Fibroblast of mammary gland (primary cell): ENCODE measurements at places on chromosomes 4 and X.

DNA sequence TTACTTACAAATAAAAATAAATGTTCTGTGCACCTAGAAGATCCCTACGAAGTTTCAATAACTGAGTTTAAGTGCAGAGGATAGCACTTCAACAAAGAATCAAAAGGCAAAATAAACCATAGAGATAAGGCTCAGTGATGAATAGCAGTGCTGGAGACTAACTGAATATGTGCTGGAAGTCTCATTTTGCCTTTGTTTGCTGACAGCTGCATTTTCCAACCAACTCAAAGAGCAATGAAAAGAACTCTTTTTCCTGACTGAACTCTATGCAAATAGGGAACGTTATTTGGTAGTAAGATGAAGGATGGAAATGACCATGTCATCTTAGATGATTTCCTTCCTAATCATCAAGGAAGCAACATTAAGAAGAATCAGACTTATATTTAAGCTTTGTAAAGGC is 32.7 kb upstream of the ADH7 start:
- DNase-seq = no peak

DNA sequence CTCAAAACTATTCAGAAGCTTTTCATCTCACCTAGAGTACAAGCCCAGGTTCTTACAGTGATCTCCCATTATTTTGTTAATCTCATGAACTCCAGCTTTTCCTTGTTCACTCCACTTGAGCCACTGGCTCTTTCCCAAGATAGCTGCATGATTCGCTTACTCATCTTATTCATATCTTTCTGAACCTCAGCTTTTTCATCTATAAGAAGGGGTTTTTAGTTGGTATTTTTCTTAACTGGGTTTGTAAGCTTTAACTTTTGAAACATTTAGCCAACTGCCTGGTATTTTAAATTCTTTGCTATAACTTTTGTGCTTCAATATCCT is 24.0 kb downstream of the GIMD1 start:
- peak; percentile 57 for DNase-seq

- DNase-seq = no peak
These were observed 4.4 kb downstream of the SOX3 start for GRCh38 chrX:140500441-140500840.

GRCh38 chr4:1043651-1044468 is 32.4 kb downstream of the FGFRL1 start:
- peak; percentile 100 for DNase-seq

DNA sequence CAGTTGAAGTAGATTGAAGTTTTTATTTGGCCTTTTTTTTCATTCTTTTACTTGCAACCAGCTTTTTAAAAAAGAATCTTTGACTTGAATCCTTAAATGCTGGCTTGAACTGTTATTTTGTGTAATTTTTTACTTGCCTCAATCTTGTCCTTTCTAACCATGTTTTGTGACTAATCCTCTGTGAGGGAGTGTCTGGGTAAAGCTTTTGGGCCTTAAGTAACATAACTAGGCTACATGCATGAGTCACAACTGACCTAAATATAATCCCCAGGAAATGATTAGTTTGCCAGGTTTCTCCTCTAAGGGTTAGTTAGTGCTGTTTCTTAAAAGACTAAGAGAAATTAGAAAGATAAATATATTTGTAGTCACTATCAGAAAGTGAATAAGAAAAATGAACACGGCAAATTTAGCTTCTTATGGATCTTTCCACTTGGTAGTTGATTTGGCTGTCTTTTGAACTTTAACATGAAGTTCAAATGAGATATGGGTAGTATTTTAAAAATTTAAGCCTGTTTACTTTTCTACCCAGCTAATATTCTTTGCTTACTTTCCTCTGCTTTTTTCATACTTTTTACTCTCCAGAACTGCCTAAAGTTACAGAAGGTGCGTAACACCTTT is 13.0 kb downstream of the EXOC1 start:
- DNase-seq = peak; percentile 97

- DNase-seq = peak; percentile 86
These were observed 38.8 kb upstream of the IGFBP7 start for GRCh38 chr4:57148831-57149505.

DNA sequence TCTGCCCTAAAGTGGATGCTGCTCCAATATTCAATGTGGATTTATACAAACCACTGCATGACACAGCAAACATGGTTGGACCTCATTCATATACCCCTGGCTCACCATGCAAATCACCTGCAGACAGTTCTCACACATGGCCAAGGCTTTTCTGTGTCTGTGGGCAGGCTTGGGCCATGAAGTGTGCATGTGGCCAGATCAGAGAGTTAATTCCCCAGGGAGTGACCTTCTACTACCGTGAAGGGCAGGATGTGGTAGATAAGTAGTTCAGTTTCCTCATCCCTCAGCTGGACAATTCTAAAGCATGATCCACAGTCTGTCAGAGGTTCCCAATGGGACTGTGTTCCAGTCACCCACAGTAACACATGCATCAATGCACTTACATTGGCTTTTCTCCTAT is 24.6 kb upstream of the BCLAF3 start:
- DNase-seq = no peak

DNA sequence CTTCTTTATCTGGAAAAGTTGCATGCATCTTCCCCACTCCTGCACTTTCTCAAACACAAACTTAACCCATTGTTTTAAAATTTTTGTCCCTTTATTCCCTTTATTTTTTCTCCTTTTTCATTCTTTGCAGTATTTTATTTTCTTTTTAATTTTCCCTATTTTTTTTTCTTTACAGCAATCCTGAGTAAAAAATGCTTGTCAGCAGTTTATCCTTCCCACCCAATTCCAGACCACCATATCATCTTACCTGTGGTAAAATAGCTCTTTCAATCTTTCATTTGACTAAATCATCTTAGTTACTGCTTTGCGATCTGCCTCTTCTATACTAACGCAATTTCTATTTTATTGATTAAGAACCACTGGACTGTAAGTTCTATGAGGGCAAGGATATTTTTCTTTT is 450.5 kb downstream of the KLHL4 start:
- DNase-seq = no peak

DNA sequence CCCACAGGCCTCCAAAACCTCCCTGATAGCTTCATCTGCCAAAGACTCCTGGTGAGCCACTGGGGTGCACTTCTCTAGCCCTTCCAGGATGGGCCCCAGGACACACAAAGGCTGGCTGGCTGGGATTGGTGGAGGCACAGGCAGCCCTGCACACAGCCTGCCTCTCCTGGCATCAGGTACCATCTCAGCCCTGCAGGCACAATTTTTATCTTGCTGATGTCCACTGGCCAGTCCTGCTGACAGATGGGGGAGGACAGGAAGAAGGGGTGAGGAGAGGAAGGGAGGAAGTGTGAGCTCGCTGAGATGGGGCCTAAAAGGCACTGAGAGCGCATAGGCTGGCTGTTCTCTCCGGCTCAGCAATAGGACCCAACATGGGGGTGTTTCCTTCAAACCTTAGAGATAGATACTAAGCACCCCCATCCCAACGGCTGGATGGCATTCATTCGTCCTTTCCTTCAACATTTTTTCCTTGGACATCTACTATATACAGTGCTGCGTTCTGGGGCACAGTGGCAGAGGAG is 92.7 kb downstream of the PJA1 start:
- no peak for DNase-seq

- no peak for DNase-seq
These were observed 54.9 kb downstream of the REELD1 start for GRCh38 chr4:146269228-146269653.

DNA sequence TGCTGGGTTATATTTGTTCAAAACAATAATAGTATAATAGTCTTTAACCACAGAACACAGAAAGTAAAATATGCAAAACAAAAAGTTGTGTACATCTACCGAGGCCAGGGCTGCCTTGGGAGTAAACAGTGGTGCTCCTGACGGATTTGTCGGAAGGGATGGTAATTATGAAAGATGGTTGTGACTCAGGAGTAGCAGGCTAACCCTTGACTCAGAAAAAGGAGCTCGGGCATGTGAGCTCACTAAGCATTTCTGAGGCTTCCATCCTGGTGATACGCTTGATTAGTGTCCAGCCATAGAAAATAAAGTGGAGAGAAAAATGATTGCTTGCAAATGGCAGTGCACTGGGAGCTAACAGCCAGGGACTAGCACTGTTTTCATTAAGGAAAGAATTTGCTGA is 53.2 kb upstream of the SPANXB1 start:
- peak; percentile 26 for DNase-seq

- DNase-seq = no peak
These were observed 35.7 kb downstream of the BTC start for GRCh38 chr4:74758551-74759145.

- no peak for DNase-seq
These were observed 46.0 kb downstream of the HADH start for GRCh38 chr4:108035691-108036090.

GRCh38 chrX:122913764-122914163 is 270.3 kb upstream of the GRIA3 start:
- DNase-seq = no peak

DNA sequence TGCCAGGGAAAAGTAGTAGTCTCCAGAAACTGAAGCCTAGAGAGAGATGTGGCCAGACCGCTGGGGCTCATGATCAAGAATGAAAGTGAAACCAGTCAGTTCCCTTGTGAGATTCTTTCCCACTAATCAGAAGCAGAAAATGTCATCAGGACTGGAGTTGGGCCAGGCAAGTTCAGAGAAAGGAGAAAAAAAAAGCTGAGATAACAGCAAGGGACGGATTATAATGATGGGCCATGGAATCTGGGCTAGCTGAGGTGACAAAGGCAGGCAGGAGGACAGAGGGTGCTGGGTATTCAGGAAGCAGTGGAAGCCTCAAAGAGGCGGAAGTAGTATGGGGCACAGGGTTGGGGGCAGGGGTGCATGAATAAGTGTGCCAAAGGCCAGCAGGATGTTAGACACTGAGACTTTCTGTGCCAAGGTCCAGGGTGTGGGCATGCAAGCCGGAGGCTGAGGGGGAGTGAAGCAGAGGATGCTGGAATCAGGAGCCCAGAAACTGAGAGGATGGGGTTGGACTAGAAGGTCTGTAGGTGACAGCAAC is 2.5 kb downstream of the CXorf38 start:
- peak; percentile 83 for DNase-seq
